ENCODE measurements at places on chromosomes 7 and 10.

GRCh38 chr10:114356751-114357514, 47.4 kb downstream of the AFAP1L2 start:
- DNase-seq = no peak

- DNase-seq = no peak
These were observed 189.8 kb downstream of the CELF2 start for GRCh38 chr10:11207560-11207844.

DNA sequence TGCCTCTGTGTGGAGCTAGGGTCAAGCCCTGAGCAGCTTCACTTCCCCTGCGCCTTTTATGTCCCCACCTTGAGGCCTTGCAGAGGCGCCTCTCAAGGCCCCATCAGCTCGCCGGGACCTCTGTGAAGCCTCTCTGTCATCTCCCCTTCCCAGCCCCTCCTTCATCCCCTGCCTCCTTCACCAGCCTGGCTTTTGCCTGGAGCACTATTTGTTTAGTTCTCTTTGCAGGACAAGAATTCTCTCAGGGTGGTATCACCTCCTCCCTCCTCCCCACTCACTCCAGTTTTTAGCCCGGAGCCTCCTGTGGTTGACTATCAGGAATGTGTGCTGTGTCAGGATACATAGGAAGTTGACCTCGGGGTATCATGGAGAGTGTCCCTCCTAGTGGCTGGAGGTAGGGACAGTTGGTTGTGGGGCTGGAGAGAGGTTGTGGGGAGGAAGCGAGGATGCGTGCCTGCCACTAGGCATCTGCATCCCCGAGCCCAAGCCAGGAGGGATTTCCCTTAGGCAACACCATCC, 89.8 kb upstream of the ANLN start:
- DNase-seq = peak; percentile 20

- DNase-seq = no peak
These were observed 111.1 kb downstream of the ADAM12 start for GRCh38 chr10:126277181-126277580.

DNA sequence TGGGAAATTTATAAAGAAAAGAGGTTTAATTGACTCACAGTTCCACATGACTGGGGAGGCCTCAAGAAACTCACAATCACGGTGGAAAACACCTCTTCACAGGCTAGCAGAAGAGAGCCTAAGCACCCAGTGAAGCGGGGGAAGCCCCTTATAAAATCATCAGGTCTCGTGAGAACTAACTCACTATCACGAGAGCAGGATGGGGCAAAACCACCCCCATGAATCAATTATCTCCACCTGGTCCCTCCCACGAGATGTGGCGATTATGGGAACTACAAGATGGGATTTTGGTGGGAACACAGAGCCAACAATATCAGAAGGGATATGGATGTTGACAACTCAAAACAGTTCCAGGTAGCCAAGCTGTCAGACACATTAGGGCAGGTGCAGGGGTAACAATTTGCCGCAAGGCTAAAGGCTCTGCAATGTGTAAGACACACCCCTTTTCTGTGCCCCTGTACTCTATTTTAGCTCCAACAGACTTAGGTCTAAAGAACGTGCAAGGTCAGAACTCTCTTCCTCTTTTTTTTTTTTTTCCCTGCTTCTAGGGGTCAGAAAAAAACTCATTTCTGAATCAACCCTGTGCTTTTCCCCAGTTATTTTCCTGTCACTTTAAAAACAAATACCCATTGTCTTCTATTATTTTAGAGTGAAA, 30.7 kb upstream of the RBM20 start:
- DNase-seq = no peak

GRCh38 chr10:76298329-76298728, 866.9 kb downstream of the LRMDA start:
- no peak for DNase-seq

GRCh38 chr10:113285305-113285704, 267.5 kb upstream of the HABP2 start:
- no peak for DNase-seq

DNA sequence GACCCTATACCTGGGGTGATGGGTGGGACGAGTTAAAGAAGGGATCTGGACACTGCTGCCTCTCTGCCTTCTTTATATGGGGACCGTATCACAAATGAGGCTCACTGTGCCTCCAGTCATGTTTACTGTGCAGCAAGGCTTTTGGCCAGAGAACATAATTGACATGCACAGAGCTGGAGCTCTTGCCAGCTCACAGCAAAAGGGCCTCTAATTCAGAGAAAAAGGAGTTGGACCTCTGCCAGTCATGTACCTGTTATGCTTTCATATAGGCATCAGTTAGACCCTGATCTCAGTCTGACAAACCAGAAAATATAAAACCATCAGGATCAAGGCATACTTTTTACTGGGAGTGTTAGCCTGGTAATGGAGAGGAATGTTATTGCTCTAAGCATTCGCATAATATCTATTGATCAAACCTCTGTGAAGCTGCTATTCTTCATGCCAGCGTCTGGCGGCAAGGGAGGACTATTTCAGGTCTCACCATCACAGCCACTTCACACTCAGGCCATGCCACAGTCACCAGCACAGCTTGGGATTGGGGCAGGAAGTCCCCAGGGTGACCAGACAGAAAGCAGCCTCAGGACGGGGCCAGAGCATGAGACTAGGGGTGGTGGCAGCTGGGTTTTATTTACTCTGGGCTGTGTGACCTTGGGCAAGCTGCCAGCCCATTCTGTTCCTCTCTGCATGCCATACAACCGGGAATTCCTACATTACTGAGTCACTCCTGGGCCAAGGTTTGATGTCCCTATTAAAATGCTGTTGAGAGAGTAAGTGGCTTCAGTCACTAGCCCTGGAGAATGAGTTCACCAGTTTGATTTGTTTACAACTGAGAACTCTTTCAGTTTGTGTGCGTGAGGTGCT, 90.1 kb downstream of the NPSR1 start:
- no peak for DNase-seq

- peak; percentile 82 for DNase-seq
These were observed 1.0 kb downstream of the CDK6 start for GRCh38 chr7:92835261-92835850.

- DNase-seq = no peak
These were observed 15.4 kb downstream of the TMEM270 start for GRCh38 chr7:73876361-73876760.

GRCh38 chr10:71763352-71764127, 9.8 kb downstream of the VSIR start:
- DNase-seq = no peak

GRCh38 chr7:130488392-130489139, 3.3 kb upstream of the MEST start:
- peak; percentile 6 for DNase-seq

- peak; percentile 68 for DNase-seq
These were observed 994 bp upstream of the MAGI2 start for GRCh38 chr7:79454361-79454960.

Data from cardiac muscle cell (in vitro differentiated cells and primary cell).